ENCODE measurements at places on chromosomes 7 and 10. TPM values are rescaled to one million over a fixed set of nuclear protein-coding genes. Genes with fewer than 3 reads are reported as not detected.

RPEL1 gene
- total RNA-seq: not detected

- H3K4me3 ChIP-seq: no peak overlapping the region
- H3K27me3 ChIP-seq: no peaks in the 10 kb centered on the region
- no peaks in the 10 kb centered on the region for H3K36me3 ChIP-seq
- DNase-seq: no peak
Measured at GRCh38 chr10:54710918-54711317, 90.1 kb downstream of the PCDH15 start.

DNA sequence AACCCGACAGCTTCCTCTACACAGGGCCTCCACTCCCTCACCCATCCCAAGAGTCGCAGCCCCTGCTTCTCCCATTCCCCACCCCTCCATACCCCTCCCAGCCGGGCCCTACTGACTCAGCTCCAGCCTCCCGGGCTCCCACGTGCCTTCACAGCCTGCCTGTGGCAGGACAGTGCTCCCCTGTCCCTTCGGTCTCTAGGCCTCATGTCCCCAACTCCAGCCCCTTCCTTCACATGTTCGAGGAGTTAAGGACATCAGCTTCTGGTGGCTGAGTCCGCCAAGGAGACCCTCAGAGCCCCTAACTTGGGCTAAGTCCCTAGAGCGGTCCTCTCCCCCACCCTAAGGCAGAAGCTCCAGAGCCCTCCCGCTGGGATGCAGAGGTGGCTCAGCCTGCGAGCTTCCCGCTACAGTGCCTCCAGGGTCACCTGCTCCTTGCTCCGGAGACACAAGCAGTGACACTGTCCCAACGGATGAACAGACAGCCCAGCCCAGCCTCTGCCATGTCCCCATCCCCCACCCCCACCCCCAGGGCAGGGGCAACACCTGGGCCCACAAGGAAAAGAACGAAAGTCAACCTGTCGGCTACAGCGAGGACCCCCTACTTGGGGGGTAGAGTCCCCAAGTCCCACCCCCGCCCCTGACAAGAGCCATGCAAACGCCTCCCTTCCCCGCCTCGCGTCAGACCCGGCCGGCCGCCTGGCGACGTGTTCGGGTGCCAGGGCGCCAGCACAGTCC lies 716 bp downstream of the SMARCD3 start:
- H3K4me3 ChIP-seq: peak overlapping the region; percentile 55
- DNase-seq: peak; percentile 37
- H3K27me3 ChIP-seq: peaks cover 3% of the 10 kb centered on the region
- H3K36me3 ChIP-seq: no peaks in the 10 kb centered on the region
- no peak overlapping the region for H3K27ac ChIP-seq

SSMEM1 gene
- total RNA-seq: not detected

GRCh38 chr10:128686630-128687278 lies 560.5 kb upstream of the MKI67 start:
- no peaks in the 10 kb centered on the region for H3K27me3 ChIP-seq
- no peaks in the 10 kb centered on the region for H3K36me3 ChIP-seq
- DNase-seq: no peak
- no peak overlapping the region for H3K27ac ChIP-seq

ITIH5 gene
- not detected for total RNA-seq

NODAL gene
- not detected for total RNA-seq

DNA sequence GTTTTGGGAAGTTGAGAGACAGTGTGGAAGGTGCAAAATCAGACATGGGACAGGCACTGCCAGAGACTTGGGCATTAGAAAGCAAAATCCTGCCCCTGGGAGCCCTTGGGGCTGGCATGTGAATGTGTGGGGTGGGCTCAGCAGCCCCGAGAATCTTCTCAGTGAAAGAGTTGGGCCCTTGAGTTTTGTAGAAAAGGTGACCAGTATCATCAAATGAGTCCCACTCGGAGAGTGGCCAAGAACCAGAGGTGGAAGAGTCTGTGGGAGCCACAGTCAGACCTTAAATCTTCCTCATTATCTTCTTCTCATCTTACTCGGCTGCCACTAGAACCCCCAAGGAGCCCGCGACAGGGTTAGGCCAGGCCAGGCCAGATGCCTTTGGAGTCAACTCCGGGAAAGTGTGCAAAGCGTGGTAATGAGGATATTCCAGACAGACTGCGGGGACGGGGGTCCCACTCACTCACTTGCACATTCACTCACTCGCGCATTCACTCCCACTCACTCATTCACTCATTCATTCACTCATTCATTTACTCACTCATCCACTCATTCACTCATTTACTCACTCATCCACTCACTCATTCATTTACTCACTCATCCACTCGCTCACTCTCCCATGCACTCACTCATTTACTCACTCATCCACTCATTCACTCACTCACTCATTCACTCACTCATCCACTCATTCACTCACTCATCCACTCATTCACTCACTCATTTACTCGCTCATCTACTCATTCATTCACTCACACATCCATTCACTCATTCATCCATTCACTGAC lies 74.9 kb downstream of the CARD11 start:
- peaks cover 33% of the 10 kb centered on the region for H3K36me3 ChIP-seq
- no peak overlapping the region for H3K27ac ChIP-seq
- no peak overlapping the region for H3K4me3 ChIP-seq
- DNase-seq: no peak

GRCh38 chr10:88702848-88703597 lies 3.0 kb upstream of the LIPK start:
- H3K27ac ChIP-seq: no peak overlapping the region
- DNase-seq: no peak
- no peaks in the 10 kb centered on the region for H3K36me3 ChIP-seq
- no peak overlapping the region for H3K4me3 ChIP-seq
- no peaks in the 10 kb centered on the region for H3K4me1 ChIP-seq

ALDH18A1 gene
- total RNA-seq: 30.7 TPM

ADCYAP1R1 gene
- not detected for total RNA-seq

DNA sequence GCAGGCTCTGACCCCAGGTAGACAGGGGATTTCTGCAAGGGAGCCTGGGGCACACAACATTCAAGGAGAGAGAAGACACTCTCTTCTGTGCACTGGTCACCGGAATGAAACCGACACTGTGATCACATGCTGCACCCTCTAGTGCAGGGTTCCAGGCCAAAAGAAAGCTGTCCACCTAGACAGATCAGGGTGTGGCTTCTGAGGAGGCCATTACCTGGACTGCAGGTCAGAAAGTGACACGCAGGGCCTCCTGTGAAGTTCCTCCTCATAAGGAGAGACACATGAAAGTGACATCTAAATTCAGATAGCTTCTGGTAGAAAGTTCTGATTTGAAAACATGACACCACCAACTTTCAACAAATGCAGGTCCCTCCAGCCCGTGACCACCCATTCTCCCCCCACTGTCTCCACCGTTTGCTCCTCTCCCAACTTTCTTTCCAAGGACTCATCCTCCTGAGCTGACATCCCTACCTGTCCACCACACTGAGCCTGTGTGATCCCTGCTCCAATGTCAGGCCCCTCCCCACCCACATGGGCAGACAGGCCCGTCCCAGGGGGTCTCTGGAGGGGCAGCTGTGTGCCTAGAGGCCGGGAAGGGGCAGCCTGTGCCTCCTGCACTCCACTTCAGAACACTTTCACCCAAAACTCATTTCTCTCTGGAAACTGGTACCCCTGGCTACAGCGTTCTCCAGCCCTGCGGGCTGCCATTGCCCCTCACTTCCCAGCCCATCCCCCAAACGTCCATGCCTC lies 198.0 kb downstream of the TNS3 start:
- H3K4me3 ChIP-seq: no peak overlapping the region
- peaks cover 35% of the 10 kb centered on the region for H3K36me3 ChIP-seq
- no peaks in the 10 kb centered on the region for H3K27me3 ChIP-seq

KBTBD2 gene
- total RNA-seq: 62.8 TPM

DNA sequence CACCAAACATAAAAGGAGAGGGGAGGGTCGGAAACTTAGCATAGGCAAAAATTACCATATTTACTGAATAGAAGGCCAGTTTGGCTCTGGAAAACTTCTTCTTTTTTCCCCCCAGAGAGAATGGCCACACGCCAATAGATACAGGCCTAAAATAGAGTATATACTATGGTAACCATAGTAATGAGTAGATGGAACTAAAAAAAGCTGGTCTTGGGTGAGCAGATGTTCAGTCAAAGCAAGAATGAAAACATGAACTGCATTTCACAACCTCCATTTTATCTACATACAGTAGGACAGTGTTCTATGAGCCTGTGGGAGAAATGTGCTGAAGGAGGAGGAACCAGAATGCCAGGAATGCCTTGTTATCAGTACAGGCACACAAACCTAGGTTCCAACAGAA lies 141.7 kb upstream of the SEMA3A start:
- H3K4me3 ChIP-seq: no peak overlapping the region
- H3K4me1 ChIP-seq: no peaks in the 10 kb centered on the region
- no peak for DNase-seq
- no peaks in the 10 kb centered on the region for H3K27me3 ChIP-seq

GJC3 gene
- total RNA-seq: not detected

GRCh38 chr10:84193846-84194423 lies 402 bp upstream of the CDHR1 start:
- H3K36me3 ChIP-seq: no peaks in the 10 kb centered on the region
- H3K4me1 ChIP-seq: peaks cover 14% of the 10 kb centered on the region
- peaks cover 12% of the 10 kb centered on the region for H3K27me3 ChIP-seq
- DNase-seq: no peak

RBP4 gene
- total RNA-seq: not detected

TMEM229A gene
- total RNA-seq: not detected

SVOPL gene
- not detected for total RNA-seq

GRCh38 chr7:131016230-131016629 lies 282.2 kb upstream of the KLF14 start:
- no peak overlapping the region for H3K4me3 ChIP-seq
- H3K36me3 ChIP-seq: peaks cover 31% of the 10 kb centered on the region
- DNase-seq: no peak
- peak overlapping the region; percentile 1 for H3K27ac ChIP-seq

TBATA gene
- not detected for total RNA-seq

DNA sequence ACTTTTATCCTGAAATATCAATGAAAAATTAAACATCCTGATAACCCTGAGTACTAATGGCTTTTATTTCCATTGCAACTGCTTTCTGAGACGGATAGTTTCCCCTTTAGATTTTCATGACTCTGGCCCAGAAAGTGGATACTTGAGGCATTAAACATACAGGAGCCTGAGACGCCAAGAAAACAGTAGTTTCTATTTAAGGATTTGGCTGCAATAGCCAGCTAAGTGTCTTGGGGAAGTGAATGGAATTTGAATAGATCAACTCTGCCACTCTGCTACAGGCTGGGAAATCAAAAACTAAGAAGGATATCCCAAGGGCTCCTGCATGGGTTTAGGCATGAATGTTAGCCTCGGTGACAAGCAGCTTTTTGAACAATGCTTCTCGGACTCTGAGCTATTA lies 24.7 kb upstream of the GPAM start:
- no peak overlapping the region for H3K4me3 ChIP-seq
- no peaks in the 10 kb centered on the region for H3K36me3 ChIP-seq
- H3K4me1 ChIP-seq: peaks cover 21% of the 10 kb centered on the region
- H3K27me3 ChIP-seq: peaks cover 3% of the 10 kb centered on the region

- DNase-seq: no peak
- H3K27ac ChIP-seq: no peak overlapping the region
- no peaks in the 10 kb centered on the region for H3K4me1 ChIP-seq
- no peaks in the 10 kb centered on the region for H3K27me3 ChIP-seq
Measured at GRCh38 chr10:34514290-34514689, 300.8 kb downstream of the PARD3 start.

- no peak overlapping the region for H3K27ac ChIP-seq
- no peak for DNase-seq
- H3K4me3 ChIP-seq: no peak overlapping the region
- no peaks in the 10 kb centered on the region for H3K27me3 ChIP-seq
- no peaks in the 10 kb centered on the region for H3K36me3 ChIP-seq
Measured at GRCh38 chr7:29488203-29488970, 75.2 kb upstream of the PRR15 start.

DNA sequence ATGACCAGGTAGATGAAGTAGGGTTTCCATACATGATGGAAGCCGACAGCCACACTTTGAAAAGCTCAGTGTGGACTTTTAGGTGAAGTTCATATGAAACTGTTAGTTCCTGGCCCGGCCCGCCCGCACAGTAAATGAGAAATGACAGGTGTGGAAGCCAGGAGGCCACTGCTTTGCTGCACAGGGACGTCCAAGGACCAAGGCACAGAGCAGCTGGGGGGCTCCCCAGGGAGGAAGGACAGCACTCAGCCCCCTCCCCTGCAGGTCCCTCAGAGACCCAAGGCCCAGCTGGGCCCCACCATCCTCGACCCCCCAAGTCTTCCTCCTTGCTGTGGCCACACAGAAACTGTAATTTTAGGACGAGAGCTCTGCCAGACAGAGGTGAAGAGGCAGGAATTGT lies 219.2 kb downstream of the PTPRN2 start:
- H3K4me3 ChIP-seq: no peak overlapping the region
- no peaks in the 10 kb centered on the region for H3K27me3 ChIP-seq
- H3K27ac ChIP-seq: no peak overlapping the region

GRCh38 chr10:70575486-70575873 lies 27.1 kb downstream of the PRF1 start:
- H3K36me3 ChIP-seq: no peaks in the 10 kb centered on the region
- DNase-seq: no peak
- H3K4me1 ChIP-seq: peaks cover 41% of the 10 kb centered on the region
- no peaks in the 10 kb centered on the region for H3K27me3 ChIP-seq
- H3K4me3 ChIP-seq: no peak overlapping the region

FGFR2 gene
- total RNA-seq: not detected

DNA sequence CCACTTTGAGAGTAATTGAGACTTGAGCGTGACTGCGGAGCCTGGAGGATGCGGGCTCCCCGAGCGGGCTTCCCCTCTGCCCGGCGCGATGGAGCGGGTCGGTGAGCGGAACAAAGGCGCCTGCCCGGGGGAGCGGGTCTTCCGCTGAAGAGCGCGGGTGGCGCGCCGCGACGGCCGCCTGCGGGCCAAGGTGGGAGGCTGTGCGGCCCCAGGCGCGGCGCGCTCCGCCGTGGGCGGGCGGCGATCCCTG lies at the start of gene GALNT17:
GALNT17 (plus strand) TSS at position 18 of the 250 bp plus-strand sequence.
- H3K4me1 ChIP-seq: no peaks in the 10 kb centered on the region
- no peaks in the 10 kb centered on the region for H3K36me3 ChIP-seq
- no peak for DNase-seq
- no peak within 1 kb of the TSS for H3K4me3 ChIP-seq
- no peak within 1 kb of the TSS for H3K27ac ChIP-seq

SYNPO2L gene
- total RNA-seq: not detected

DNA sequence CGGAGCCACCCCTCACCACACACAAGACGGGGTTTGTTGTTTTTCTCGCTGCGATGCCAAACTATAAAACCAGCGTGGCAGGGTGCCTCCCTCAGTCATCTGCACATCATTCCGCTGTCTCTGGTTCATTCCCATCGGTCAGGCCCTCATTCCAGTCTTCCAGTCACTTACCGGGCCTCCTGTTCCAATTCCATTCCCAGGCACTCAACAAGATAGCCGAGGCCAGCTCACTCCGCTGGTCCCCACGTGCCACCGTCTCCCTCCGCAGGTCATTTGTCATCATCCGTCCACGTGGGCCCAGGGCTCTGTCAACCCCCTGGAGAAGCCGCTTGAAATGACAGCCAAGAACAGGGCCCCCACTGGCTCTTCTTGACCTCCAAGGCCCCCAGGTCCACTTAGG lies 6.1 kb upstream of the TMEM184A start:
- H3K27me3 ChIP-seq: no peaks in the 10 kb centered on the region
- no peak overlapping the region for H3K27ac ChIP-seq
- DNase-seq: no peak
- no peak overlapping the region for H3K4me3 ChIP-seq

SPDYE11 gene
- not detected for total RNA-seq

OR13A1 gene
- 2.3 TPM for total RNA-seq

GRCh38 chr7:47148536-47149207 lies 433.2 kb downstream of the TNS3 start:
- H3K27ac ChIP-seq: peak overlapping the region; percentile 26
- H3K27me3 ChIP-seq: no peaks in the 10 kb centered on the region
- DNase-seq: no peak
- H3K4me3 ChIP-seq: no peak overlapping the region
